ENCODE measurements at places on chromosomes 1 and 21.
A peak's percentile ranks its signal among the peaks of the same experiment; 100 is the strongest.

GRCh38 chr1:111151838-111152237 is 11.8 kb downstream of the CEPT1 start:
- no peak for DNase-seq

- peak; percentile 58 for DNase-seq
Observed at GRCh38 chr1:54581621-54582035, 33.6 kb downstream of the ACOT11 start.

DNA sequence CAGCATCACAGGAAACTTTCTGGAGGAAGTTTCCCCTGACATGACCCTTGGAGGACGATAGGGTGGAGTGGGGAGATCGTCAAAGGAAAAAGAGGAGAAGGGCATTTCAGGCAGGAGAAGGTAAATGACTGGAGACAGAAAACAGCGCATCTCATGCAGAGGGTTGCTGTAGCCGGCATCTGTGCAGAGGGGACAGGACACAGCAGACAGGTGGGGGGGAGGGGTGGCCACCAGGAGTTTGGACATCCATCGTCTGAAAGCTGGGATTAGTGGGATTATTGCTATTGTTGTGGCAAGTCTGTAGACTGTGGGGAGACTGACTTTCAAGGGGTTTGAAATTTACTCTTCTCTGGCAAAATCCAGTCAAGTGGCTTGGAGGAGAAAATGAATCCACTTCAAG is 463.9 kb downstream of the OMA1 start:
- DNase-seq: no peak

DNA sequence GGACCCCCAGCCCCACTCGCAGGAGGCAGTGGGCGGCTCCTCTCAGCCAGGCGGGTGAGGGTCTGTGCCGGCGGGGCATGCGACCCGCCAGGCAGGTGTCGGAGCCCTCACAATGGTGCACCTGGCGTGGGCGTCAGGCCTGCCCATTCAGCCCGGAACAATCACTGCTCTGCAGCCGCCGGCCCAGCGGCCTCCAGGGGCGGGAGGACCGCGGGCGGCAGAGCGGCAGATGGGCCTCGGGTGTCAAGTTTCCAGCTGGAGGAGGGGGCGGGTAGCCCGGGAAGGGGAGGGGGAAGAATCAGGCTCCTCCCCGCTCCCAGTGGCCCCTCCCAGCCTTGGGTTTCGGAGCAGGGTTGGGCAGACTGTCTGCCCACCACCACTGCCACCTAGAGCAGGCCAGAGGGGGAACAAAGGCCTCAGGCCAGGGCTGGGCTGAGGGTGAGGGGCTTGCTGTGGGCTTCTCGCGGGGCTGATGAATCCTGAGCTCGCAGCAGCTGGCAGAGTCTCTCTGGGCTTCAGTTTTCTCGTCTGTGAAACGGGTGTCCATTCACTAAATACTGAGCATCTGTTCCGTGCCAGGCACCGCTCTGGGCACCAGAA is 39.5 kb upstream of the CASZ1 start:
- peak; percentile 97 for DNase-seq

- peak; percentile 77 for DNase-seq
Observed at GRCh38 chr1:114345930-114346479, 165.0 kb downstream of the TRIM33 start.

- no peak for DNase-seq
Observed at GRCh38 chr1:198253259-198253658, 96.5 kb downstream of the NEK7 start.

- DNase-seq: no peak
Observed at GRCh38 chr21:35611708-35612132, 448.6 kb downstream of the SETD4 start.

DNA sequence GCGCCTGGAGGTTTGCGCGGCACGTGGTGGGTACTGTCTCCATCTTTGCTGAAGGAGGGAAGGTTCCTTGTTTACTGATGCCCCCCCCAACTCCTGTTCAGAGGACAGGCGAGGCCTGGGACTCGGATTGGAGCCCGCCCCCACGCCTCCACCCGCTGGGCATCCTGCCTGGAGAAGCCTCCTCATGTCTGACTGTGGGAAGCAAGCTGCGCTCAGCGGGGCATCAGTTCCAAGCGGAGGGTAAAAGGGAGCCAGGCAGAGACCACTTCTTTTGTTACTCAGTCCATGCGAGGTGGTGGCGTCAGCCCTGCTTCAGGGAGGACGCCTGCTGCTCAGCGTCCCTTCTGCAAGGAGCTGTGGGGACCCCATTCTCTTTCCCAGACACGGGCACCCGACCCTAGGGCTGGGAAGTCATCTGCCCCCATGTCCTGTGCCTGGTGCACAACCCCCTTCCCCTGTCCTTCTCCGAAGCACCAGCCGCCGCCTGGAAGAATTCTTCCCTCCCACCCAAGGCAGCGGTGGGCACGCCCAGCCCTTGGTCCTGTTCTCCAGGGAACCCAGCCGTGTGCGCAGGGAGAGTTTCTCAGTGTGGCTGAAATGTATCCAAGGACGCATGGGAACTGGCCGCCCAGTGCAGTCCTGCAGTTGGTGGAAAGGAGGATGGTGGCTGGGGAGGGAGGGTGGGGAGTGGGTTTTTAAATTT is 414.0 kb downstream of the CAMTA1 start:
- peak; percentile 47 for DNase-seq

DNA sequence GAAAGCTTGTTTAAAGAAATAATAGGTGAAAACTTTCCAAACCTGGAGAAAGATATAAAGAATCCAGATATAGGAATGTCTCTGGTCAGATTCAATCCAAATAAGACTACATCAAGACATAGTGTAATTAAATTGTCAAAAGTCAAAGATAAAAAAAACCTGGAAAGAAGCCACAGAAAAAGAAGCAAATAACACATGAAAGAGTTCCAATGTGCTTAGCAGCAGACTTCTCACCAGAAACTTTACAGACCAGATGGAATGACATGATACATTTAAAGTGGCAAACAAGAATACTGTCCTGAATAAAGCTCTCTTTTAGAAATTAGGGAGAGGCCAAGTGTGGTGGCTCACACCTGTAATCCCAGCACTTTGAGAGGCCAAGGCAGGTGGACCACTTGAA is 1039.9 kb downstream of the KCNT2 start:
- no peak for DNase-seq

- DNase-seq: no peak
Observed at GRCh38 chr1:175820456-175821025, 77.1 kb upstream of the TNR start.

DNA sequence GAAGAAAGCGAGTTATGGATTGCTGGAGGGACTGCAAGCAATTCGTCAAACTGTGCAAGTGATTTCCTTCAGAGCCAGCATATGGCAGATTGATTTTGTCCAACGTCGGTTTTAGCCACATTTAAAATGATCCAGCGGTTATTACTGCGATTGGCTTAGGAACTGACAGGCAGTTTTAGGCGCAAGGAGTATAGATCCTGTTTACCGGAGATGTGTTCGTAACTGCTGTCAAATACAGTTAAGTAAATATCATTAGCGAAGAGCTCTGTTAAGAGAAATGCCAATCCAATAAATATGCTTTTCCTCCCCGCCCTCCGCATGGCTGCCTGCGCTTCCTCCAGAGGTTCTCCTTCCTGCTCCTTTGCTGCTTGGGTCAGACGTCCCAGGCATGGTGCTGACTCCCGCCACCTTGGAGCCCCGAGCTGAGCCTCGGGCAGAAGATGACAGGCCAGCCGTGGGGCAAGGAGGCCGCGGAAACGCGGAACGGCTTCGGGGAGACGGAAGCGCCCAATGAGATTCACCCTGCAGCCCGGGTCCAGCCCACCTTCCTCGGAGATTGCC is 9.4 kb upstream of the BARHL2 start:
- DNase-seq: peak; percentile 35

DNA sequence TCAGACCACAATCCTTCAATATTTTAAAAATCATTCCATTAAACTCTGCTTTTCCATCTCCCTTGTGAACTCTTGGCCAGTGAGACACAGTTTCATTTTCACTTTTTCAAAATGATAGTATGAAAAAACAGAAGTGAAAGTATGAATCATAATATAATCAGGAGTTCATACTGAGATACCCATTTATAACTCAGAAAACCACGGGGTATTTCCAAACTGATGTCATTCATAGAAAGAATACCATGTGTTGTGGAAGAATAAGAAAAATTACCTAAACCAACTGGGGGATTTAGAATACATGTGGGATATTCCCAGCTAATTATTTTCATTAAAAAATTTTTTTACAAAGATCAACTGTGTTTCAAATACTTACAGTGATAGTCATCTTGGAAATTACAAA is 149.9 kb downstream of the MRPL39 start:
- DNase-seq: no peak

- DNase-seq: no peak
Observed at GRCh38 chr1:59144959-59145358, 151.9 kb upstream of the FGGY start.

GRCh38 chr1:213244664-213245091 is 193.6 kb downstream of the RPS6KC1 start:
- DNase-seq: no peak

DNA sequence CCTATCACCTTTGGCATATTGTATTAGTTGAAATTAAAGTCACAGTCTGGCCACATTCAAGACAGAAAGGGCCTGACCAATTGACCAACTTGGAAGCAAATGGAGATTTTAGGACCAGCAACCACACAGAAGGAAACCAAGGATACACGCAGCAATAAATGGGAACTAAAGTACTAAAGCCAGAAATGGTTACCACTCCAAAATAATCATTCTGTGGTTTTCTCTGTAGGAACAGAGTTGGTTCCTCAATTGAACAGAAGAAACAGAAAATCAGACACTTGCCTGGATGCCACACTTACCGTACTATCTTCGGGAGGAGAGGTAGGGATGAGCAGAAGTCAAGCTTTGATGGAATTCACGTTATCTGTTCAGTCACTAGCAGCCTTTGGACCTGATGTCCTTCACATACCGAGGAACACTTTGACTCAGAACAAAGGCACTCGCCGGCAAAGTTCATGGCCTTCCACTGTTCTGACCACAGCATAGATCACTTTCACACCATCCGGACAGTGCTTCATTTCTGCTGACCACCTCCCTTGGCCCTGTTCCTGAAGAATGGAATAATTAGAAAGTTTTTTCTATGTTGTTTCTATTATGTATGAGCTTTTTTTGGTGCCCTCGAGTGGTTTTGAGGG is 96.9 kb downstream of the LPAR3 start:
- no peak for DNase-seq

DNA sequence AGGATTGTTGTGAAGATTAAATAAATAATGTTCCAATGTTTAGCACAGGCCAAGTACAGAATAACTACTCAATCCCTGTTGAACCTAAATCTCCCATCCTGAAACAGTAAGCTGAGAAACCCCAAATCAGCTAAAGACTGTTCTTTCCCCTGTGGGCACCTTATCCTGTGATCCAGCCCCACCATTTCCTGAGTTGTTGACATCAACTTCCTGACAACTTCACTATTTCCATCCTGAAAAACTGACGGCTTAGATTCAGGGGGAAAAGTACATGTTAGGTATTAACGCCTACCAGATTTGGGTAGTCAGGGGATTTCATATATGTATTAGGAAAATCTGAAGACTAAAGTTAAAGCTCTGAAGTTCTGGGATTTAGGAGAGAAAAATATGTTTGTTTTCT is 51.7 kb upstream of the PALMD start:
- no peak for DNase-seq

DNA sequence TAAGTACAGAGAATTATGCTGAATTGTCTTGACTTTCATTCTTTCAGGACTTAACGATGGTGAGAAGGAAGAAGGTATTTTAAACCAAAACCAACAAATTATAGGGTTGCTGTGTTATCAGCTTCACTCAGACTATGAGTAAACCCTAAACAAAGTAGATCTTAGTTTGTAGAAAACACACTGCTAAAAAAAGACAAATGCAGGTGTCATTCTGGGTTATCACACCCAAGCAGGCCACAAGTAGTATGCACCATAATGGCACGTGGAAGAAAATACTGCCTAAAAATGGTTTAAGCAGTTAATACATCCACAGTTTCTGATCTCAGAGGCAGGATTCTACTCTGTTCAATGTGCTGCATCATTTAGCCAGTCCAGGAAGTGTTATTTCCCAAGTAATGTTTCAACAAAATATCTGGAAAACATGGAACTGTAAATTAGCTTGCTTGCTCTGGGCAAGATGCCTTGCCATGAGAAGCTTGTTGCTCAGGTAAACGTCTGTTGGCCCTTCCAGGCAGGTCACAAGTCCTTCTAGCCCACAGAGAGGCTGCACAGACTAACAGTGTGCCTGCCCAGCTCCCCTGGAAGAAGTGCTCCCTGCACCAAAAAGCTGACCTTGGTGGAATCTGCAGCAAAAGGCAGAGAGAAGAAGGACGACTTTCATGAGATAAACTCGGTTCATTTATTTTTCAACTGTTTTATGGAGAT is 4.1 kb downstream of the DIPK1A start:
- no peak for DNase-seq

GRCh38 chr1:67710417-67710816 is 25.4 kb downstream of the GADD45A start:
- no peak for DNase-seq

GRCh38 chr1:41745022-41745421 is 173.7 kb downstream of the HIVEP3 start:
- no peak for DNase-seq

DNA sequence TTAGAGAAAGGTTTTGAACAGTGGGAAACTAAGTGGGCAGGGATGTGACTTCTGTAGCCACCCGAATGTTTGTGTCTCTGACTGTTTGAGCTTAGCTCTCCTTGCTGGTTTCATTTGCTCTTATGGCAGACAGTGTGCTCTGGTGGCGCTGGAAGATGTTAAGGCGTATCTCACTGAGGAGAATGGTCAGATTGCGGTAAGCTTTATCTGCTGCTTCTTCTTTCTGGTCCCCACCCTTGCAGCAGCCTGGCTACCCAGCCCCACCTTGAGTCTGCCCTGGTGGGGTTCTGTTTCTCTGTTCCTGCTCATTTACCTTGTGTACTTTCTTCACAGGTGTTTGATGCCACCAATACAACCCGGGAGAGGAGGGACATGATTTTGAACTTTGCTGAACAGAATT is 9.9 kb downstream of the PFKFB2 start:
- DNase-seq: no peak

DNA sequence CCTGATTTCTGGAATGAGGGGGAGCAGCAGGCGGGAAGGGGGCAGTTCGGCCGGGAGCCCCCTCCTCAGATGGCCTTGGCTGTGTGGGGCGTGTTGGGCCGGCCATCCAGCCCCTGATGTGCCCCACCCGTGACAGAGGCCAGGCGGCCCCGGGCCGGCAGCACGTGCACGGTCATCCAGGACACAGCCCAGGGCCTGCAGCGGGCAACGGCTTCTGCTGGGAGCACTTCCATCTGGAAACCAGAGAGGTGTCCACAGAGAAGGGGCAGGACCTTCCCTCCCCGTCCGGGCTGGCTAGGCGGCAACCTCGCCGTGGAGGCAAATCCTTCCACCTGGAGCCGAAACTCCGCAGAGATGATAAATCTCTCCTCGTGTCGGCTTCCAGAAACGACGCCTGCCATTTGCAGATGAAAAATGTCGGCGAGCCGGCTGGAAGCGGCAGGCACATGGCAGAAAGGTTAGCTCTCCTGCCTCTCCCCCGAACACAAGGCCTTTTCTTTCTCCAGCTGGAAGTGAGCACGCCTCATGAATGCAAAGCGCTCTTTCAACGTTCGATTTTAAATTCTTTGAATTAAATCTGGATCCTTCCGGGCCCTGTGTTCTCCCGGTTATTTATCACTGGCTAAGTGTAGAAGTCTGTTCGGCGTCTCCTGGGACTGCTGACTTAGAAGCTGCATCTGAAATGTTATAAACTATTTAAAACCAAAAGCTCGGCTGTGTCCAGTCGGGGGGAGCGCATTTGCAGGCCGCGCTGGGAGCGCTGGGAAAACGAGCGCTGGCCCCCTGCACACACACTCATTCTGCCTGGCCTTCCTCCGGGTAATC is 9.4 kb upstream of the ACTRT2 start:
- DNase-seq: no peak

- DNase-seq: no peak
Observed at GRCh38 chr1:220565670-220566069, 37.7 kb downstream of the MARK1 start.
